ENCODE measurements at places on chromosomes 13 and 19.

DNA sequence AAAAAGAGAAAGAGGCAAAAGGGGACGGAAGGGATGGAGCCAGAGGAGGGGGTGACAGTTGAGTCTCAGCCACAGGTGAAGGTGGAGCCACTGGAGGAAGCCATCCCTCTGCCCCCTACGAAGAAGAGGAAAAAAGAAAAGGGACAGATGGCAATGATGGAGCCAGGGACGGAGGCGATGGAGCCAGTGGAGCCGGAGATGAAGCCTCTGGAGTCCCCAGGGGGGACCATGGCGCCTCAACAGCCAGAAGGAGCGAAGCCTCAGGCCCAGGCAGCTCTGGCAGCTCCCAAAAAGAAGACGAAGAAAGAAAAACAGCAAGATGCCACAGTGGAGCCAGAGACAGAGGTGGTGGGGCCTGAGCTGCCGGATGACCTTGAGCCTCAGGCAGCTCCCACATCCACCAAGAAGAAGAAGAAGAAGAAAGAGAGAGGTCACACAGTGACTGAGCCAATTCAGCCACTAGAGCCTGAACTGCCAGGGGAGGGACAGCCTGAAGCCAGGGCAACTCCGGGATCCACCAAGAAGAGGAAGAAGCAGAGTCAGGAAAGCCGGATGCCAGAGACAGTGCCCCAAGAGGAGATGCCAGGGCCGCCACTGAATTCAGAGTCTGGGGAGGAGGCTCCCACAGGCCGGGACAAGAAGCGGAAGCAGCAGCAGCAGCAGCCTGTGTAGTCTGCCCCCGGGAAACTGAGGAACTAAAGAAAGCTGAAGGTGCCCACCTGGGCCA, 2.5 kb downstream of the POLR1G start:
- DNase-seq = no peak

- DNase-seq = no peak
These were observed 1.6 kb downstream of the MYH14 start for GRCh38 chr19:50204811-50205675.

DNA sequence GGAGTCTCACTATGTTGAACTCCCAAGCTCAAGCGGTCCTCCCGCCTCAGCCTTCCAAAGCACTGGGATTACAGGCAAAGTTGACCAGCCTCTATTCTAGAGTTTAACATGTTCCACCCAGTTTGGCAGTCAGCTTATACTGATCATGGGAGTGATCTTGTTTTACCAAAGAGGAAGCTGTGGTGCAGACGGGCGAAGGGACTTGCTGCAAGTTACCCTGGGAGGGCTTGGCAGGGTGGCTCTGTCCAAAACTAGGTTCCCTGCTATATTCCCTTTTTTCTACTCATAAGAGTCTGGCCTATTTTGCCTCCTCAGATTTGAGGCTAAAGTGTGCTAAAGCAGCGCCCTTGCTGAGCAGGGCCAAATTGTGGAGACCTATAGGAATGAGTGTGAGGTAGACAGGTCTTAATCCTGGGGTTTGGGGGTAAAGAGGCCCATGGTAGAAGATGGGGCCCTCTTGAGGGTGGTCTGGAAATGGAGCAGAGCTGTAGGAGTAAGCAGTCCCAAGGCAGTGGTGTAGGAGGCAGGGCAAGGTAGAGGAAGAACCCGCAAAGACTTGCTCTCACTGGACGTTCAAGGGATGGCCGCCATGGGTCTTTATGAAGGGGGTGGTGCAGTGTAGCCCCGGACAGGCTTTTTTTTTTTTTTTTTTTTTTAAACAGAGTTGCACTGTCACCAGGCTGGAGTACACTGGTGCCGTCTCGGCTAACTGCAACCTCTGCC, 3.3 kb downstream of the RPS19 start:
- DNase-seq = no peak

DNA sequence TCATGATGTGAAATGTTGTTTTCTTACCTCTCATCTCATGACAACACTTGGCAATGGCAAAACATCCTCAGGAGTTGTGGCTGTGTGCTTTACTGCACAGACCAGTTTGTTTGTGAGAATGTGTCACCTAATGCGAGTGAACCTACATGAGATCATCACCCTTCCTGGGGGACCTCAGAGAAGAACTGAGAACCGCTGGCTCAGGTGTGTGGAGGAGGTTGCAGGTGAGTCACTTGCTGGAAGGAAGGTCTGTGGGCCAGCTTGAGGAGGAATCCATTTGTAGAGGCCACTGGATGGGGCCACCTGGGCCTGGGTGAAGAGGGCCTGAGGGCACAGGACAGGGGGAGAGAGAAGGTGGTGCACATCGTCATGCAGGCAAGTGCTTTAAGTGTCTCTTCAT, 3.0 kb upstream of the CEACAM1 start:
- no peak for DNase-seq

DNA sequence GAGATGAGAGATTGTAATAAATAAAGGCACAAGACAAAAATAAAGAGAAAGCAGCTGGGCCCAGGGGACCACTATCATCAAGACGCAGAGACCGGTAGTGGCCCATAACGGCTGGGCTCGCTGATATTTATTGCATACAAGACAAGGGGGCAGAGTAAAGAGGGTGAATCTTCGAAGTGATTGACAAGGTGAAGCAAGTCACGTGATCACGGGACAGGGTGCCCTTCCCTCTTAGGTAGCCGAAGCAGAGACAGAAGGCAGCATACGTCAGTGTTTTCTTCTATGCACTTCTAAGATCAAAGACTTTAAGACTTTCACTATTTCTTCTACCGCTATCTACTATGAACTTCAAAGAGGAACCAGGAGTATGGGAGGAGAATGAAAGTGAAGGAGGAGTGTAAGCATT, 4.6 kb upstream of the PRKCG start:
- peak; percentile 73 for DNase-seq

All from mesenchymal stem cell (in vitro differentiated cells and primary cell).